Spleen (tissue), 13 donors: ENCODE measurements at places on chromosomes 11 and 22.

DNA sequence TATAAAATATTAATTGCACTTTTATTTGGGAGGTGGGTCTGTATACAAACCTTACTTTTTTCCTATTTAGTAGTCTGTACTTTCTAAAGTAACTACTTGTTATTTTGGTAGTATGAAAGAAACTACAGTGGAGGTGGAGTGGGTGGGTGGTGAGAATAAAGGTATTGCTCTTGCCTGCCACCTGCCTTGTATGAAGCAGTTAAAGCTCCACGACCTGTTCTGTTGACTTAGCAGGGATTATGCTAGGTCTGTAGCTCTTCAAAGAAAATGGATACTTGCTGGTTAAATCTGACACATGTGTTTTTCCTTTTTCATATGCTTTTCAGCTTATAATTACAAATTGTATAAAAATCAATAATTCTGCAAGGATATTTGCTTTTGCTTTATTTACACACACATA lies 111.9 kb downstream of the EHF start:
- DNase-seq = no peak

DNA sequence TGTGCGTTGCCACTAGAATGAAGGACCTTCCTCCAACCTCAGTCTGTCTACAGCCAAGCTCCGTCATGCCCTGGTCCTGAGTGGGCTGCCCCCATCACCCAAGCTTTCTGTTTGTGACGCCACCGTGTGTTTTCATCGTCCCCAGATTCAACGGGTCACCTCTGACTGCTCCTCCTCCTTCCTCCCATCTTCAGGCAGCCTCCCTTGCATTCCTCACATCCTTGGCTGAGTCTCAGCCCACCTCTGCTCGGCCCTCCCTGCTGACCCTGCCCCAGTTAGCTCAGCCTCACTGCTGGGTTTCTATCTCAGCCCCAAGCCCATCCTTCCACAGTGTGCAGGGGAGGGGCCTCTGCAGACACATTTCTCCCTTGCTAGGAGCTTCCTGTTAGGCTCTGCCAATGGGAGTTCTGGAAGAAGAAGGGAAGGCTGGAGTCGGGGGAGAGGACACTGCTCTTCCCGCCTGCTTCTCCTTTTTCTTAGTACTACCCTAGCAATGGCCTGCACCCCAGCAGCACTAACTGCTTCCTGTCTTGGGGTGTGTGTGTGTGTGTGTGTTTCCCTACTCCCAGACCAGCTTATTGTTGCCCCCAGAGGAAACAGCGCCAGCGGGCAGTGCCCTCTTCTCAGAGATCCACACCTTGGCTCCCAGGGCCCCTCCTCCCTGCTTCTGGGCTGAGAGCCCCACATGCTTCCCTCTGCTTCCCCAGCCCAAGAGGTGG lies 5.2 kb downstream of the IFT27 start:
- peak; percentile 38 for DNase-seq

DNA sequence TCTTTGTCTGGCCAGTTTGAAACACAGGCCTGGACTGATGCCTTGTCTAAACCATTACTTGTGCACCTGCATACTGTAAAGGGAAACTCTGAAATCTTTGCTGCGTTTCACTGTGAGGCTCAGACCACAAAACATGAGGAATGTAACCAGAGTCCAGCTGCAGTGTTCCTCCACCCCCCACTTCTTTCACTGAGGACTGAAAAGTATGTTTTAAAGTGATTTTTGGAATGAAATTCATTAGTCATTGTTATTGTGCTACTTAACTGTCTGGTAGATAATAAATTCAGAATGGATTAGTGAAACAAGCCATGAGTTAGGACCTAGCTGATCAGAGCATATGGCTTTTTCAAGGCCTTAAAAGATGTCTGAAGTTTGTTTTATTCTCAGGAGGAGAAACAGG lies 181.2 kb downstream of the WNT11 start:
- no peak for DNase-seq

GRCh38 chr11:126303623-126304456 lies at the start of gene DCPS:
DCPS (plus strand) TSS chr11:126304060; CDS start chr11:126304081, 21 bp downstream.
- DNase-seq = peak; percentile 98

- DNase-seq = no peak
These were observed 219.0 kb upstream of the NAV2 start for GRCh38 chr11:19493446-19494213.

GRCh38 chr11:109658190-109658589 lies 236.2 kb downstream of the C11orf87 start:
- DNase-seq = no peak

- DNase-seq = peak; percentile 55
These were observed 42.9 kb downstream of the LINC01488 start for GRCh38 chr11:69524291-69524882.

- DNase-seq = no peak
These were observed 44.9 kb upstream of the EIF3D start for GRCh38 chr22:36573815-36574363.

GRCh38 chr11:59201353-59201752 lies 11.4 kb downstream of the MPEG1 start:
- no peak for DNase-seq

DNA sequence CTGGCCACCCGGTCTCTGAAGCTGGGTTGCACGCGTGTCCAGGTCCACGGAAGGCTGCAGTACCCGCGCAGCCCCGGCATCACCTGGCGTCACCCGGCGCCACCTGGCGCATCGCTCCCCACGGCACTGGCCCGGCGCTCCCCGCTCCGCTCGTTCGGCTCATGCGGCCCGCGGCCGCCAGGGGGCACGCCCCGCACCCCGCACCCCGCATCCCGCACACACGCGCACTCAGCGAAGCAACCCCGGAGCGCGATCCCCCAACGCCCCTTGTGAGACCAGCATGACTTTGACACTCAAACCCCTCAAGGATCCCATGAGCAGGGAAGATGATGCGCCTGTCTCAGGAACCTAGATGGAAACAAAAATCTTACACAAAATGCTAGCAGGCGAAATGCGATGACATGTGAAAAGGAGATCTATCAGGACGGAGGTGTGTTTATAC lies 11.9 kb downstream of the B3GNT6 start:
- DNase-seq = no peak

DNA sequence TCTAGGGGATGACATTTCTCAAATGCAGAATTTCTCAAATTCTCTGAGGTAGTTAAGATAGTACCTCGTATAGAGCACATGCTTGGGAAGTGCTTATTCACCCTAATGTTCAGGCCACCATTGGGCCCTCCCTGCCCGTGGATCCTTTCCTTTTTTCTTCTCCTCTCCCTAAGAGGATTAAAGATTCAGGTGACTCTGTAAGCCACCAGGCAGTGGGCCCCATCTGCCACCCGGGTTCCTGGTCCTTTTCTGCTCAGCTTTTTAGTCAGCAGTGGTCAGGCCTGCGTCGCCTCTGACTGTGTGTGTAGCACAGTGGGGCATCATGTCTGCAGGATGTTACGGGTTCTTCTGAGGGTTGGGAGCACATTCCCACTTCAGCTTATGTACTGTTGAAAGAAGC lies 7.2 kb downstream of the CEP164 start:
- peak; percentile 43 for DNase-seq

DNA sequence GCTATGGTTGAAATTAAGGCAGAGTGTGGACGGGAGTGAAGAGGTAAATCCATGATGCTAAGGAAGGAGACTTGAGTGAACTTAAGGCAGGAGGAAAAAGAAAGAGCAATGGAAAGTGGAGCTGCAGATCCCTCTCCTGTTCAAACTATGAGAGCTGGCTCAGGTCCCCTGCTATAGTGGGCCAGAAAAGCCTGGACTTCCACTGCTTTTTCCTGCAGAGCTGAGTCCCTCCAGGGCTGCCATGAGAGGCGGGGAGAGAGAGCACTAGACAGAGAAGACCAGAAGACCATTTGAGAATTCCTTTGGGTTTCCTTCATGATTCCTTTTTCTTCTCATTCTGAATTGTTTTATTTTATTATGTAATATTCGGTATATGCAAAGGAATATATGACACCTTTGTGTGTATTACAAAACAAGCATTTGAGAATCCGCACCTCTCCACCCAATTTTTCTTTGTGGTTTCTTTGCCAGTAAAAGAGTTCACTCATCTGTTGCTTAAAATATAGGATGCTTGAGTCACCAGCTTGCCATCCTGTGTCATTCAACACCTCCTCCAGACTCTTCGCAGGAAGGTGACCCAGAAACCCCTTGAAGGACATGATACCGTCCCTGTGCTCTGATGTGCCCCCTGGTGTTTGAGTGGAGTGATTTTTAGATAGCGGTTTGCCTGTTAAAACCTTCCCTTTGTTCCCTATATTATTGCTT lies 24.4 kb downstream of the SREBF2 start:
- no peak for DNase-seq

DNA sequence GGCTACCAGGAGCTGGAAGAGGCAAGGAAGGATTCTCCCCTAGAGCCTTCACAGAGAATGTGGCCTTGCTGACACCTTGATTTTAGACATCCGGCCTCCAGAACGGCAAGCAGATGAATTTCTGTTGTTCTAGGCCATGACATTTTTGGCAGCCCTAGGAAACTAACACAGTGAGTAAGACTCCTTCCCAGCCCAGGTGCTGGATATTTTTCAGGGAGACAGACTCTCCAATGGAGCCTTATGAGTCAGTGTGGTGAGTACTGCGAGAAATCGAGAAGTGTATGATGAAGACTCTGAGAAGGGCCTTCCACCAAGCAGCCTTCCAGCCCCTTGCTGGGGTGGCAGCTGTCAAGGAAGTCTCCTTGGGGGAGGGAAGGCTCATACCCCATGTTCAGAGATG lies 114.4 kb downstream of the OSBP2 start:
- DNase-seq = no peak

- peak; percentile 38 for DNase-seq
These were observed 9.7 kb downstream of the PATE3 start for GRCh38 chr11:125797641-125798040.

DNA sequence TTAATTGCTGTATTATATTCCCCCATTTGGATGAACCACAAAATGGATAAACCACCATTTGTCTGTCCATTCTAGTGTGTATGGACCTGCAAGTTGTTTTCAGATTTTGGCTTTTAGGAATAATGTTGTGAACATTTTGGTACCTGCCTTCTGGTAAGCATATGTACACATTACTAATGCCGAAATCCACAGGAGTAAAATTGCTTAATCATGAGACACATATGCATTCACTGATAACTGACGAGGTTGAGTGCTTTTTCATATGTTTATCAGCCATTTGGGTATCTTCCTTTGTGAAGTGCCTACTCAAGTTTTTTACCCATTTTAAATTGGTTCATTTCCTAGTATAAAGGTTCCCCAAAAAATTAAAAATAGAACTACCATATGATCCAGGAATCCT lies 34.2 kb downstream of the OSBP2 start:
- no peak for DNase-seq

DNA sequence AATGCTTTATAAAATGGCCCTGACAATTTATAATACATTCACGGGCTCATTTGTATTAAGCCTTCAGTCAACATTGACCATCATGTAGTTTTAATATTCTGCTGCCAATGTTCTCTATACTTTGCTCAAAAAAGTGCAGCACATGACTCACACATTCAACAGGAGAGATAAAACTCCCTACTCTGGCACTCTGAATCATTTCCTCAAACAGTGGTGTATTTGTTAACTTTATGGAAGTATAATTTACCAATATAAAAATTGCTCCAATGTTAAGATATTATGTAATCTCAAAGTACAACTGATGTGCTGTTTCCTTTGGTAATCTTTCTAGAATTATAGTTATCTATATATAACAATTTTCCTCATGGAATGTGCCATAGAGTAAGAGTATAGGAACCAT lies 39.9 kb downstream of the MAML2 start:
- DNase-seq = no peak

GRCh38 chr22:46969961-46970360 lies 207.5 kb downstream of the TBC1D22A start:
- DNase-seq = no peak

GRCh38 chr11:18720091-18720807 lies 5.7 kb downstream of the IGSF22 start:
- no peak for DNase-seq

- DNase-seq = no peak
These were observed 78.1 kb downstream of the NFAM1 start for GRCh38 chr22:42353883-42354727.

GRCh38 chr22:37267135-37267587 lies 15.1 kb upstream of the CYTH4 start:
- DNase-seq = peak; percentile 93

GRCh38 chr22:27609451-27609888 lies 192.1 kb downstream of the MN1 start:
- DNase-seq = no peak

- no peak for DNase-seq
These were observed 116.0 kb downstream of the RBFOX2 start for GRCh38 chr22:35912658-35913057.

GRCh38 chr11:12137938-12138731 lies 27.7 kb downstream of the MICAL2 start:
- DNase-seq = peak; percentile 11

GRCh38 chr22:23380230-23380573 lies 199.9 kb downstream of the IGLL1 start:
- DNase-seq = no peak

GRCh38 chr11:104390651-104391050 lies 226.7 kb upstream of the PDGFD start:
- DNase-seq = no peak

- DNase-seq = no peak
These were observed 35.2 kb upstream of the RRM1 start for GRCh38 chr11:4059424-4059823.

GRCh38 chr22:44622147-44622427 lies 79.9 kb upstream of the PRR5 start:
- DNase-seq = peak; percentile 70

- DNase-seq = peak; percentile 88
These were observed 9.7 kb upstream of the NEFH start for GRCh38 chr22:29470159-29470855.

DNA sequence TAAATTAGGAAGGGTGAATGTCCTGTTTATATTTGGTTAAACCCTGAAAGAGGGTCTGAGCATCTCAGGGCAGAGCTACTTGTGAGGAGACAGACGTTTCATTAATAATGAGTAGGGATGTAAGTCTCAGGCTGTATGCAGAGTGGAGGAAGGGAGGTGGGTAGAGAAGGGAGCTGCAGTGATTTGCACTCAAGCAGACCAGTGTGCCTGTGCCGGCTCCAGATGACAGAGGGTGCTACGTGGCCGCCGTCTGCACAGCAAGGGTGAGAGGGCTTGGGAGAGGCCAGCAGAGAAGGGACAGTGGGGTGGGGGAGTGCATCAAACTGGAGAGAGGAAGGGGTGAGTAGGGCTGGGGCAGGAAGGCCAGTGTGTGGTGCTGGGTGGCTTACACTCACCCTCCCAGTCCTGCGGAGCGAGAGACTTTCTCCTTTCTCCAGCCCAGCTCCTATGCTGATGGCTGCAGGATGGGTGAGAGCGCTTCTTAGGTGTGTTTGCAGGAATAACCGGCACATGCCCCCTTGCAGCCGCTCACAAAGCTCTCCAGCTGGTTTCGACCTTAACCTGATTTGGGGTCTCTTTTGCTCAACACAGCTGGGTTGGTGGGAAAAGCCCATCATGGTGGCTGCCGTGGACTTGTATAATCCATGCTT lies 130.6 kb downstream of the ST3GAL4 start:
- peak; percentile 47 for DNase-seq

GRCh38 chr11:65124480-65125196 lies 2.5 kb downstream of the MRPL49 start:
- no peak for DNase-seq

GRCh38 chr22:42439821-42440674 lies 7.8 kb upstream of the NFAM1 start:
- DNase-seq = peak; percentile 84
